ENCODE measurements at places on chromosomes 1 and 21.

GRCh38 chr1:167442142-167442848 lies 76.0 kb downstream of the CD247 start:
- peak; percentile 69 for DNase-seq

DNA sequence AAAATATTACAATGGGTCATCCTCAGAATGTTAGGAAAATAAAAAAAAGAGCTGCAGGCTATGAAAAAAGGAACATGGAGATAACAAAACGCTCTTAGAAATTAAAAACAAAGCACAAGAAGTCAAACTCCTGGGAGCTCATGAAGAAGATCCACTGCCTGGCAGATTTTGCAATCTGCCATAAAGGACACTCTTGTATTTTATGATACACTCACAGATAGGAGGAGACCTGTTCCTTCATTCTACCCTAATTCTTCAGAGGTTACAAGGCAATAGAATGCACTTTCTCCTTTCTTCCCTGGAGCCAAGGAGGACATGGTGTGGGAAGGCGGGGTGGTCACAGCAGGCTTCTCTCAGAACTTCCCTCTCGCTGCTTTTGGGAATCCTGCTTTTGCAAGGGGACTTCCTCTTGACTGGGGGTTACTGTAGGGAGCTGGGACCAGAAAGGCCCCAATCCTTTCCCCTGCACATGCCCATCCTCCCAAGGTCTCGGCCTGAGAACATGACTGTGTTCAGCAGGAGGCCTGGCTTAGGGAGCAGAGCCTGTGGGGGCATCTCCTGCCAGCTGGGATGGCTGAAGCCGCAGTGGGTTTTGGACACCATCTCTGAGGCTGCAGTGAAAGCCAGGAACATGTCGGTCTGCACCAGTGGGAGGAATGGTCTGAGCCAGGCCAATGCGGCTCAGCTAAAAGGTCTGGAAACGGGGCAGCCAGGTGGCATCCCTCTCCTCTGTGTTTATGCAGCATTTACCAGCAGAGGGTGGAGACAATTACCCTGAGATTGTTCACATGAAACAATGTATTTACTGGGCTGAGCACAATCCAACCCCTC lies 44.8 kb downstream of the GPR161 start:
- DNase-seq: no peak

GRCh38 chr1:155064111-155064831 lies 731 bp downstream of the EFNA4 start:
- no peak for DNase-seq

DNA sequence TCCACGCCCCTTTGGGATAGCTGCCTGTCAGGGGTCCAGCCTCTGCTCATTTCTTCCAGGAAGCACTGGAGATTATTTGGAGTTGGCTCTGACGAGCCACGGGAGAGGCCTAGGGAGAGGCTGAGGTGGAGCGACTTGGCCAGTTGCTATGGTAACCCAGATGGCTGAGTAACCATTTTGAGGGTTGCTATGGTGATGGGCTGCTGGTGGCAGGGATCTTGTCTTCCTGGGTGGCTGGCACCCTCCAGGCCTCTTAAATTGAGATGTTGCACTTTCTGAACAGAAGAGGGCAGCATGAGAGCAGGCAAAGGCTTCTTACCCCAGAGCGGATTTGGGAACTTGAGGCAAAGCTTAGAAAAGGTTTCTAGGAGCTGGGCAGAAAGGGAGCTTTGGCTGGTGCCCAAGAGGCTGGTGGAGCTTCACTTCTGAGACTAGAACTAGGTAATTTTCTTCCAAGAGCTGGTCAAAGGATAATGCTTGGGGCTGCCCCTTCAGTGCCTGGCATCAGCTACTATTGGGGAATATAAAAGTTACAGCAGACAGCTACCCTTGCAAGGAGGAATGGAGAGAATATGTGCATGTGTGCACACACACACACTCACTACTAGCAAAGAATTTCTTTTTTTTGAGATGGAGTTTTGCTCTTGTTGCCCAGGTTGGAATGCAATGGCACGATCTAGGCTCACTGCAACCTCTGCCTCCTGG lies 72.5 kb downstream of the NDUFS5 start:
- DNase-seq: peak; percentile 33

DNA sequence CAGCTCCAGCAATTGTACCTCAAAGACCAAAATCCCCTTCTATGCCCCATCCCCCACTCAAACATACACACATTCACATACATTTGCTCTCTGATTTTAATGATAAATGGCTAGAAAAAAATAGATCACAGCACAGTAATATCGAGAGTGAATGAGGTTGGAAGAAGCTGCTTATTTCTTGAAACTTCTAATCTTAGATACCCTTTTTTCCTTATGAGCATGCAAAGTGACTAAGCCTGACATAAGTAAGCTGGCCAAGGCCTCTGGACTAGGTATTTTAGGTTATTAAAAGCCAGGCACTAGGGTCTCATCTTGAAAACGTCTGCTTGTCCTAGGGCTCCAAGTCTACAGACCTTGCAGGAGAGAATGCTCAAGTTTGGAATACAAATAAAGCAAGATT lies 133.6 kb downstream of the TGFBR3 start:
- no peak for DNase-seq

DNA sequence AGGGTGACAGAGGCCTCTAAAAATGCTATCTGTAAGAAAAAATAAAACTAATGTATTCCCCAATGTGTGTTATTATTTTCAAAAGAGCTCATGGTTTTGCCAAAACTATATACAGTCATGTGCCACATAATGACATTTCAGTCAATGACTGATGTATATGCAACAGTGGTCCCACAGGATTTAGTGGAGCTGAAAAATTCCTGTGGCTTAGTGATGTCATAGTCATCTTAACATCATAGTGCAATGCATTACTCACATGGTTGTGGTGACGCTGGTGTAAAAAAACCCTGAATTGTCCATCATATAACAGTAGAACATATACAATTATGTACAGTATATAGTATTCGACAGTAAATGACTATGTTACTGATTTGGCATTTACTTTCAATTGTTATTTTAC lies 172.4 kb downstream of the CACNA1E start:
- no peak for DNase-seq

Data from activated CD8-positive, alpha-beta memory T cell treated with anti-CD3 and anti-CD28 coated beads for 4 hours (primary cell).